ENCODE measurements at places on chromosomes 3 and 15.

DNA sequence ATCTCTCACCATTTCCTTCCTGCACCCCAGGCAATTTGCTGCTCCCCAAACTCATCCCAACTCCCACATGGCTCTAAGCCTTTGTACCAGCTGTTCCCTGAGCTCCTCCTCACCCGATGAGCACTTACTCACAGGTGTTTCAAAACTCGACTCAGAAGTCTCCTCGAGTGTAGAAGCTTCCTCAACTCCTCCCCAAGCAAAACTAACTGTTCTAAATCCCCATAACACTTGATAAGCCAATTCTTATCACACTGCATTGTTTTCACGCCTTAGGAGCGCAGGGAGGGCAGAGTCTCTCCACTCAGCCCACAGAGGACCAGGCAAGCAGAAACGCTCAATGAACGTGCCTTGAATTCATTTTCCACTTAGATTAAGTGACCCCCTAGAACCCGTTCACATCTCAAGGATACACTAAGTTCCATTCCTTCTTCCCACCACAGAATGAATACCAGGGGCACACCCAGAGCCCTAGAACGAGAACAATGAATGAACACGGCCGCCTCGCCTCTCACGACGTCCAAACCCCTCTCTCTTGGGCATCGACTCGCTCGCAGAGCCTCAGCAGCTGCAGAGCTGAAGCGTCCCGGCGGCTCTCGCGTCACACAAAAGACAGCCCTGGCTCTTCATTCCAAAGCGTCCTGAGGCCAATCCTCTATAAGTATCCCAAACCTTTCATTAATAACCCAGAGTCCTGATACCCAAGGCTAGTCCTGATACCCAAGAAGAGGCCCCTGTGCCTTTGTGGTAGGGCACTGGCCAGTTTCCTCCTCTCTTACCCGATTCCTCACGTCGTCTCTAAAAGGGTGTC lies 1.1 kb downstream of the RAF1 start:
- no peak for DNase-seq

DNA sequence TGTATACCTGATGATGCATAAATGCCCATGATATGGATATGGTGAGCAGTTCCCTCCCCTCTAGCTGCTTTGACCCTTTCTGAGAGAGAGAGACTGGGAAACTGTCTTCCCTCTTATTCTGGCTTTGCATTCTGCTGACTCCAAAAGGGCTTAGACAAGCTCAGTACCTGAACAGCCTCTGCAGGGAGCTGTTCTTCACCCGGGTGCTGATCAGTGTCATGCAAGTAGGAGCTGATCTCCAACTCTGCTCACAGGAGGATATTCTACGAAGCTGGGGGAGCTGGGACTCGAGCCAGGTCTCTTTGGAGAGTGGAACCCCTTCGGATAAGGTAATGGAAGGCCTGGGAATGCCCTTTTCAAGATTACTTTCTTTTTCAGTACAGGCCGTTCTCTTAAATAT lies 237.1 kb downstream of the RYR3 start:
- no peak for DNase-seq

DNA sequence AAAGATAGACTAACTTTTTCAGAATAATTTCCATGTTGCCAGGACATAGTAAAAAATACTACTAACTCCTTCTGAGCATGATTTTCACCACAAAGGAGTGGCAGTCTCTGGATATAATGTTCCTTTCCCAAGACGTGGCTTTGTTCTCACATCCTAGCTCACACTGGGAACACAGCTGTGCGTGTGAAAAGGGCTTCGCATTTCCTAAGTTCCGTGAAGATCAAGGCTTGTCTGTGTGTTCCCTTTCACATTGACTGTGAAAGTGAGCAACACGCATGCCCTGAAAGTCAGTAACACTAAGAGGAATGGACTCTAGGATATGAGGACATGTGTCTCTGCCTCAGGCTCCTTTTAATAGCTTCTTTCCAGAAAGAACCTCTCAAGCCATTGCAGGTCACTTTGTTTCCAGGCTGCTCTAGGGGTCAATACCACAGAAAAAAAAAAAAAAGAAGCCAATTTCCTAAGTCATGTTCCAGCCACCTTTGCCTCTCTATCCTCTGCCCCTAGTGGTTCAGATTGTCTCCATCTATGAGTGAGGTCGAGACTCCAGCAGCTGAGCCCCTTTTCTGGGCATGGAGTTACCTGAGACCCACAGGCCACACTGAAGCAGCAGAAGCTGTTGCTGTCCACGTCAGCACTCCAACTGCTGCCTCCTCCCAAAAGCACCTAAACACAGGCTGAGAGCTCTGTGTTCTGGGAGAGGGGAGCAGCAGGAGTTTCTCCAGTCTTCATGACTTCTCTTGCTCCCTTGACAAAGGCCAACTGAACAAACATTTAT lies 355.9 kb downstream of the RSL24D1 start:
- DNase-seq: no peak

DNA sequence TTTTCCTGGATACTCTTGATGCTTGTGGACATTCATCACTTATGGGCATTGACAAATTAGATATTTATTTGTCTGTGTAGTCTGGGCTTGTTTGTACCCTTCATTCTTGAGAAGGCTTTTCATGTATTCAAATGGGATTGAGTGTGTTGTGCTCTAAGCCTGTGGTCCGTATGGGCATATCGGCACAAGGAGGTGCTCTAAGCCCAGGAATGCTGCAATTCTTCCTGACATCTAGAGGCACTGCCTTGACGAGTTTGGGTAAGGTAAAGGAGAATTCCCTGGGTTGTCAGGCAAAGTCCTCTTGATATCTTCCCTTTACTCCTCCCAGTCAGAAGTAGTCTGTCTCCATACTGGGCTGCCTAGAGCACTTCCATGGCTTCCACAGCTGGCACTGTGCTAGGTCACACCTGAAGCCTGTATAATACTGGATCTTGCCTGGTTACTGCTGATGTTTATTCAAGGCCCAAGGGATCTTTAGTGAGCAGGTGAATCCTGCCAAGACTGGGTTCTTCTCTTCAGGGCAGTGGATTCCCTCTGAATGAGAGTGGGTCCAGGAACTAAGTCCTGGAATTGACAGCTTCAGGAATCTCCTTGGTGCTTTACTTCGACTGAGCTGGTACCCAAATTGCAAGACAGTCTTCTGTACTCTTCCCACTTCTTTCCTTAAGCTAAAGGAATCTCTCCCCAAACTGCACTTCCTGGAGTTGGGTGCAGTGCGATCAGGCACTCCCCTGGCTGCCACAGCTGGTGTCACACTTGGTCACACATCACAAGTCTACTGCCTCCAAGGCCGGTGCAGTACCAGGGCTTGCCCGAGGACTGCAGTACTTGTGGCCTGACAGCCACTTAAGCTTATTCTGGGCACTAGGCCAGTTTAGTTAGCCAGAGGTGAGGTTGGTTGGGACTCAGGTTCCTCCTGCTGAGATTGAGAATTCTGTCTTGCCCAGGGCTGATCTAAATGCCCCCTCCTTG lies 46.0 kb downstream of the GALK2 start:
- DNase-seq: no peak

DNA sequence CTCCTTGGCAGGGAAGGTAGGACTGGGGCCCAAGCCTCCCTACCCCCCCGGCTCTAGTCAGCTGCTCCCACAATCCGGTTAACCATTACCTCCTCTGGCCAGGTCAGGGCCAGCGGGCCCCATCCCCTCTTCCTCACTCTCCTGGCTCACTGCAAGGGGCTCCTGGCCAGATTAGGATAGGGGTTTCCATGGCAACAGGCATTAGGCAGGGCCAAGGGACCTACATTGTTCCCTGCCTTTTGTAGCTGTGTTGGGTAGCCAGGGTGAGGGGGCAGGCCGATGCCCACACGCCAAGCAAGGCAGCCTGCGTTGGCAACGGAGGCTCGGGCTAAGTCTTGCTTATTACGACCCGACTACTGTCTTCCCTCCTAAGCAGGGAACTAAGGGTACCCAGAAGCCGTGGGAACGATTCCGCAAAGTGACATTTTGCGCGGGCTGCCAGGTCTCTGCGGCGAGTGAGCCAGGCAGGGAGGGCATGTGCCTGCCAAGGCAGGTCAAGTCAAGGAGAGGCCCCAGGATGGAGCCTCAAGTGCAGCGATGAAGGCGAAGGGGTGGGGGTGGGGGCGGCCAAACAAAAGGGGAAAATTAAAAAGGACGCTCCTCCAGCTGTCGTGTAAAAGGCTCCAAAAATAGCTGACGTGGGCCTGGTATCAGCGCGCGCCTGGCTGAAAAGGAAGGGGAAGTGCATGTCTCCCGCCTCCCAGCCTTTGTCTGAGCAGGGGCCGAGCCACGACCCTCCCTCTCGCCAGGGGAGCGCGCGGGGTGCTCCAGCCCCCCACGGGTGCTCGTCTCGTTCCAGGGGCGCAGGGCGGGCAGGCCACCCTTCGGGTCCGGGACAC lies 919 bp downstream of the IDH2 start:
- no peak for DNase-seq
